ENCODE measurements at places on chromosomes 5 and 9.

DNA sequence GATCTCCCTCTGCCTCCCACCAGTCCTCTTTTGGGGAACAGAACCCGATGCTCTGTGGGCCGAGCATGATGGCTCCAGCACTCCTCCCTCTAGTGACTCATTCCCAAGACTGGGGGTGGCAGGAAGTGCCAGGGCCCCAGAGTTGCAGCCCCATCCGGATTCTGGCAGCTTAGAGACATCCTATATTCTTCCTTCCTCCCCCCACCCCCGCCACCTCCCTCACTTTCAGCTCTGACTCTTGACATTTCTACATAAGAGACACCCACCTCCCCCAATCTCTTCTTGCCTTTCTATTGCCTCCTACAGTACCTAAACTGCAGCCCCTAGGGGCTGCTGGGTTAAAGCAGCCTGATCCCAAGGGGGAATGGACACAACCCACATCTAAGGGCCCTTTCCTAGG, 47.1 kb upstream of the MATR3 start:
- DNase-seq = no peak

- no peak for DNase-seq
Observed at GRCh38 chr5:12246036-12246435, 341.8 kb upstream of the CTNND2 start.

GRCh38 chr9:70130266-70130665, 86.6 kb downstream of the MAMDC2 start:
- DNase-seq = no peak

GRCh38 chr9:70924380-70924779, 197.0 kb downstream of the TRPM3 start:
- DNase-seq = no peak

DNA sequence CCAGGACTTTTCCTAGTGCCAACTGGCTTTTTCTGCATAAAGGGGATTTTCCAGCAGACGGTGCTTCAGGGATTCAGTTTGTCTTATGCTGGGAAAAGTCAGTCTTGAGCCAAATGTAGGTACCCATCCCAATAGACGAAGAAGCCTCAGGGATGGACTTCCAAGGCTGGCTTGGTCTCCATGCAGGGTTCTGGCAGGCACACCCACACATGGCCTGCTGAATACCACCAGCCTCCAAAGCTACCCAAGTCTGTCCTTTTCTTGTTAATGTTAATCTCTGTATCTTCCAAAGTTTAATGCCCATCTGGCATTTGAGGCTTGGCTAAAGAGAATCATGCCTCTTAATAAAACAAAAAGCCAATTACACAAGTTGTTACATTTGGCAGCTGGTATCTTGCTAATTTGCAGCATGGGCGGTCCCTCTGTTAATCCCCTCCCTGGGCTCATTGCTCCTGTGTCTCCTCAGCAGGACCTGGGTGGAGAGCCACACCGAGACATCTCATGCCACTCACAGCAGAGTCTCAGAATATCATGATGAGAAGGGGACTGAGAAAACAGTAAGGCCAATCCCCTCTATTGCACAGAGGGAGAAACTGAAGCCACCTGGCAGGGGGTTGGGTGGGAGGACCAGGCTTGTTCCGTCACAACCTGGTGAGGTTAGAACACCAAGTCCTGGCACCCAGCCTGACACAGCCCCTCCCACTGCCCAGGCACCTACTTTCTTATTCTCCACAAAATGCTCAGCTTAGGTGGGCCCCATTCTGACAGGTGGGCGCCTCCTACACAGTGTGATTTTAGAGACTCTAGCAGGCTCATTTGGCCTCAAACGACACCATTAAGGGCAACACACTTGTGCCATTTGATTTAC, 243.2 kb downstream of the FSTL4 start:
- no peak for DNase-seq

- DNase-seq = no peak
Observed at GRCh38 chr5:56456002-56456401, 222.9 kb upstream of the ANKRD55 start.

GRCh38 chr9:29717631-29718030, 2144.3 kb upstream of the C9orf72 start:
- DNase-seq = no peak

DNA sequence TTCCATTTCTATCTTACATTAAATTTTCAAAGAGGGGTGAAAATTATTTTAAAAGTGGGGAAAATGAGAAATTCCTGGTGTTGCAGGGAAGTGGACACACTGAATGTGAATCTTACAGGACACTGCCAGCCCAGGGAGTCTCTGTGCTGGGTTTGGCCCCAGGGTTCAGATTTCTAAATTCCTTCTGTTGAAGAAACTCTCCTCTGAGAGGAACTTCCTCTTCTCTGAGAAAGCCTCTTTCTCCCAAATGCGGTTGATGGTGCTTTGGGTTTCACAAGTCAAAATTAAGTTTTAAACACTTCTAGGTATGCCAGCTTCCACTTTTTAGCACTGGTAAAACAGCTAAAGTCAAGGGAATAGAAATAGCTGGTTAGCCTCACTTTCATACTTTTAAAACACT, 317.9 kb upstream of the ITGA1 start:
- no peak for DNase-seq

- DNase-seq = no peak
Observed at GRCh38 chr9:99118782-99119466, 14.0 kb downstream of the TGFBR1 start.

- no peak for DNase-seq
Observed at GRCh38 chr5:89129941-89130340, 247.0 kb upstream of the MEF2C start.

DNA sequence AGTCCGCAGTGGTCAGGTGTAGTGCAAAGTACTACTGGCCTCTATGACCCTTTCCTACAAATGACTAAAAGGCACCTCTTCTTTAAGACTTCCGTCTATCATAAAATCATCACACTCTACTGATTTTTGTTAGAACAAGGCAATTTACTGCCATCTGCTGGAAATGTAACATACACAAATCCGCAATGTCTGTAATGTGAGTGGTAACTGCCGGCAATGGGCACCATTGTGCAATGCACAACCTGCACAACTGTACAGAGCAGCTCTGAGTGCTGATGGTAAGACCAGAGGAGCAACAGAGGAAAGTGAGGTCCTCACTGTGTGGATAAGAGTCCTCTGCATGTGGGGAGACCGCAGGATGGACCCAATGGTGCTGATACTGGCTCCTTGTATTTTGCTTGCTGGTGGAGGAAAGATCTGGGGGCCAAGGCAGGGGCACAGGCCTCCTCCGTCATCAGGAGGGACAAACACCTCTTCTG, 103.7 kb downstream of the ATPSCKMT start:
- no peak for DNase-seq

DNA sequence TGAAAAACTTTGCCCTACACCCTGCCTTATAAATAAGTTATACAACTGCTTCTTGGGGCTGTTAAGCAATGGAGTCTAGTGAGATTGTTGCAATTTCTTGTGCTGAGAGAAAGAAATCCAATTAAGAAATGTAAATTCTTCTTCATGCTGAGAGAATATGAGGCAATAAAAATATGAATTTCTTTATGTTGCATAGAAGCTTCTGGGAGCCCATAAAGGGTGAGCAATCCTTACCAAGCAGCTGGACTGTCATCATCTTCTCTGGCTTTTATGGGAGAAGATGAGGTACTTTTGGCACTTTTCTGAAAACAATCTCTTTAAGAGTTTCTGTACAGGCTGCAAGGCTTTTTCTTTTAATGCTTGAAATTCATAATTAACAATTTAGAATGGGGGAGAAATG, 204.3 kb downstream of the DMRTA1 start:
- no peak for DNase-seq

- DNase-seq = no peak
Observed at GRCh38 chr5:113090336-113091106, 113.9 kb downstream of the DCP2 start.

DNA sequence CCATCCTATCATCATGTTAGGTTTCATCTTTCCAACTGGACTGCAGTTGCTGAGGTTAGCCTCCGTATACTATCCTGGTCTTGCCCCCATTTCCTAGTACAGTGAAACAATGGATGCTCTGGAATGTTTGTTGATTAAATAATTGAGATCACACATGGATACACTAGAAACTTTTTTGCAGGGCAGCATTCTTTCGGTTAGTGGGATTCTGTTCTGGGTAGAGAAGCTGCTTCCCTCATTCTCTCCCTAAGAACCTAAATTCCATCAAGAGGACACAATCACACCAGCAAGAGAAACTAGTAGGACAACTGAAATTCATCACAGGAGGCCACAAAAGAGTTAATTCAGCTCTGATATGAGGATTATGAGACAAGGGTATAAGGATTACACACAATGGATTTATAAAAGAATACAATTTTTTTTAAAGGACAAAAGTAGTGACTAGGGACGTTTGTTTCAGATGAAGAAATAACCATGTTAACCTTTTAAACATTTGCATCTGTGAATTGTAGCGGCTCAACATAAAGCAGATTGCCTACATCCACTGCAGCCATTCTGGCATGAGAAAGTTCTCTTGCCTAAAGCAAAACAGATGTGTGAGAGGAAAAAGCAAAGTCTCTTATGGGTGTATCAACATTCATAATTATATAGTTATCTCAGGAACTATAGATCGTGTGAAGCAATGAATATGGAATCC, 162.7 kb upstream of the LHFPL2 start:
- no peak for DNase-seq

DNA sequence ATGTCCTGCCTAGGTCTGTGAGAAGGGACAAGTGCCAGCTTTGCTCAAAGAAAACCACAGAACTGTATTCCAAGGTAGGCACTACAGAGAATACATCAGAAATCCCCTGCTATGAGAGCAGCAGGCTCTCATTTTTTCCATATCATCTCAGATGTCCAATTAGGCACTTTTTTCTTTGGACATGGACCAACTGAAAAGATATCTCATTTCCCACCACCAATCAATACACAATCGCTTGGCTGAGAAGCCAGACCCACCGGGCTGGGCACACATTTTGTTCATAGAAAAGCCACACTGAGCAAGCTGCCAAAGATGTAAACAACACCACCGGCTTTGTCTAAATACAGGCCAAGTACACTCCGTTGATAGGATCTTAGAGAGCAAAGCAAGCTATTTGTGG, 25.9 kb downstream of the STOM start:
- DNase-seq = no peak

DNA sequence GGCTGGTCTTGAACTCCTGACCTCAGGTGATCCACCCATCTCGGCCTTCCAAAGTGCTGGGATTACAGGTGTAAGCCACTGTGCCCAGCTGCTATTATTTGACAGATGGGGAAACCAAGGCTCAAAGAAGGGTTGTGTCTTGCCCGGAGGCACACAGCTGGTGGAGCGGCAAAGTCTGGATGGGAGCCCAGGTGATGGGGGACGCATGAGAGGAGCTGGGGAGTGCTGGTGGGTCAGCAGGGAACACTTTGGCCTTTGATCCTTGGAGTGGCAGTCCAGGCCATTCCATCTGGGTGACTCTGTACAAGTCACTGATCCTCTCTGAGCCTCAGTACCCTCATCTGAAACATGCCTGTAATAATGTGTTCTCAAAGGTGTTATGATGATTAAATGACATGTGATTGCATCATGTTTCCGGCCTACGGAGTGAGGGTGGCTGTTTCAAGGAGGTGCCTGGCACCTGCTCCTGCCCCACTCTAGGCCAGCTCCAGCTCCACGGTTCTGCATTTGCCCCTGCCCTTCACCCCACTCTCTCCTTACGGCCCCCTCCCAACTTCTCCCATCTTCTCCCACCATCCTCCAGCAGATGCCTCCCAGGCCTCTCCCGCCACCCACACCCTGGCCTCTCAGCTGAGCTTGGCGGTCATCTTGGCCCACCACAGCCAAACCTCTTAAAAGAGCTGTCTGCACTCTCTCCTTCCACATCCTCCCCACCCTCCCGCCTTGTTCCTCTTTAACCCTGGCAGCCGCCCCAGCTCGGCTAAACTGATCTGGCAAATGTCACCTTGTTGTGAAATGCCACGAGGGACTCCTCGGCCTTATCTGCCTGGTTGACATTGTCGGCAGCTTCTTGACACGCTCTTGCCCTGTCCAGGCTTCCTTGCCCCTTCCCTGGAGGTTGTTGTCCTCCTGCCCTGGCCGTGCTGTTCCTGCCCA, 5.5 kb upstream of the DBN1 start:
- DNase-seq = peak; percentile 85

- no peak for DNase-seq
Observed at GRCh38 chr5:112475747-112476365, 56.8 kb upstream of the EPB41L4A start.

GRCh38 chr9:131732061-131732526, 7.8 kb downstream of the RAPGEF1 start:
- no peak for DNase-seq

DNA sequence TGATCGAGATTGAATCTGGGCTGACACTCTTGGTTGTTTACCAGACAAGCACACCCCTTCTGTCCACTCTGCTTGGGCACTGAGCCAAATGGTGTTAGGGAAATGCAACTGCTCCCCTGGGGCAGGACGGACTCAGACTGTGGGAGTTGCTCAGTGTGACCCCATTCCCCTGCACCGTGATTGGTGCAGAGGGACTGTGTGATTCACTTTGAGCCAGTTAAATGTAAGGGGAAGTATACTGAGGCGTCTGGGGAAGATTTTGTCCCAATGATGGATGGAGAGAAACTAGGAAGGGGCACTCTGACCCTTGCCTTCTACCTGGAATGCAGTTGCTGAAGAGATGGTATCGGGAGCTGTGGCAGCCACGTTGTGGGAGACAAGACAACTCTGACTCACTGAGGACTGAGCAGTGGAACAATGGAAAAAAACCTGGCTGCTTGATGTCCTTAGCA, 196.0 kb upstream of the ANKRD55 start:
- no peak for DNase-seq

Measured in posterior cingulate gyrus (tissue), 11 donors.